ENCODE measurements at places on chromosomes 7 and 10. TPM values are rescaled to one million over a fixed set of nuclear protein-coding genes. Genes with fewer than 3 reads are reported as not detected.

ABLIM1 gene
- total RNA-seq: 13.8 TPM

SLC39A12 gene
- not detected for total RNA-seq

GRIFIN gene
- not detected for total RNA-seq

CCDC3 gene
- not detected for total RNA-seq

ZNF107 gene
- 4.8 TPM for total RNA-seq

LIPN gene
- not detected for total RNA-seq

DHTKD1 gene
- 18.7 TPM for total RNA-seq

ARMC3 gene
- total RNA-seq: 0.40 TPM

SLC26A5 gene
- 0.86 TPM for total RNA-seq

P4HA1 gene
- 181 TPM for total RNA-seq

ANKRD30A gene
- total RNA-seq: 0.12 TPM

FBXW4 gene
- total RNA-seq: 18.8 TPM

SPAM1 gene
- not detected for total RNA-seq

HPSE2 gene
- not detected for total RNA-seq

TAS2R41 gene
- total RNA-seq: not detected

DNAJC30 gene
- total RNA-seq: 2.9 TPM

HYAL4 gene
- total RNA-seq: 0.98 TPM

NKX2-3 gene
- total RNA-seq: 0.07 TPM

GDF2 gene
- total RNA-seq: not detected

GNG11 gene
- 4.4 TPM for total RNA-seq

ASNS gene
- 19.5 TPM for total RNA-seq

FAM131B gene
- 6.9 TPM for total RNA-seq

DGKI gene
- total RNA-seq: 0.52 TPM

RAPGEF5 gene
- total RNA-seq: 5.6 TPM

SAP25 gene
- 0.52 TPM for total RNA-seq

PIK3AP1 gene
- 3.7 TPM for total RNA-seq

VSIR gene
- 14.1 TPM for total RNA-seq

CCL24 gene
- not detected for total RNA-seq

RBM33 gene
- 31.2 TPM for total RNA-seq

PRF1 gene
- total RNA-seq: not detected

BTBD16 gene
- total RNA-seq: not detected

TDRD1 gene
- not detected for total RNA-seq

ZNF425 gene
- total RNA-seq: 1.6 TPM

SLC26A3 gene
- not detected for total RNA-seq

CHST3 gene
- total RNA-seq: 17.0 TPM

MSS51 gene
- 3.2 TPM for total RNA-seq

AGAP3 gene
- total RNA-seq: 88.2 TPM

PUS7 gene
- 37.2 TPM for total RNA-seq

All from PC-3 (cell line).